Sigmoid colon (tissue), 7 donors: ENCODE measurements at places on chromosomes 5 and 9. TPM values are rescaled to one million over a fixed set of nuclear protein-coding genes. Genes with fewer than 3 reads are reported as not detected.

DNA sequence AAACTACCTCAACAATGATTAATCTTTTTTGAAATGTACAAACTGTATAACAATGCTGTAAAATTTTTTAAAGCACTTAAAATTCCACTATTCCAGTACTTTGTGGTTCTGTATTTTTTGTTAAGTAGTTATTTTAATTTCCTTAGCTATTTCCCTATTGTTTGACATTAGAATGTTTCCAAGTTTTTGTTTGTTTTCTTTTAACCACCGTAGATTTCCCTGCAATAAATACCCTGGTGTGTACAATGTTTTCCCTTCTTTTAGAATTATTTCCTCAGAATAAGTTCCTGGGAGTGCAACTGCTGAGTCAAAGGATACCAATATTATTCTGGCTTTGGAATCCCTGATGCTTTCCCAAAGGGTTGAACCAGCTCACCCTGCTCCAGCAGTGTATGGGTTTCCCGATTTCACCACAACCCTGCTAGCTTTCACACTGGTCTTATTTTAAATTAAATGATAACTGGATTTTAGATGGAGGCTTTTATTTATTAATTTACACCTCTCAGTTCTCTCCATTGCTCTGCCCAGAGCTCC, 20.6 kb upstream of the ANGPTL2 start:
- H3K27me3 ChIP-seq, result no peaks in the 10 kb centered on the region
- DNase-seq, result no peak
- H3K36me3 ChIP-seq, result no peaks in the 10 kb centered on the region
- H3K4me3 ChIP-seq, result no peak overlapping the region

DNA sequence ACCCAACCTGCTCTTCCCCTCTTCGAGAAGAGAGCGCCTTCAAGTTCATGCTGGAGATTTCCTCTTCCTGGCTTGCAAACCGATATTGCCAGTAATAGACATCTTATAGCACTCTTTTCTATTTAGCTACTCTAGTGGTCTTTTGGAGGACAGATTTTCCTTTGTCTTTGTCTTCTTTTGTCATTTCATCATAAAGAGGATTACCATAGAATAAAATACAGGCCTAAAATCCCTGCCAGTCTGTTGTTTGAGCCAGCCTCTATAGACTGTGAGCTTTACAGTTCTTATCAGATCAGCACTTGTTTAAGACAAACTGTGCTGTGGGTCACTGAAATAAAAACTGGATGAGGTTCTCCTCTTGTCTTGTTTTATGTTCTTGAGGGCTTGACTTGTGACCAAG, 802.8 kb downstream of the NR2F1-AS1 start:
- DNase-seq, result no peak
- no peaks in the 10 kb centered on the region for H3K4me1 ChIP-seq
- H3K27me3 ChIP-seq, result no peaks in the 10 kb centered on the region
- H3K4me3 ChIP-seq, result no peak overlapping the region
- no peak overlapping the region for H3K27ac ChIP-seq

- no peak overlapping the region for H3K4me3 ChIP-seq
- no peaks in the 10 kb centered on the region for H3K27me3 ChIP-seq
- no peak for DNase-seq
- H3K4me1 ChIP-seq, result no peaks in the 10 kb centered on the region
These were observed 151.3 kb upstream of the TLX3 start for GRCh38 chr5:171157775-171158174.

The IFNE gene
- total RNA-seq, result not detected

DNA sequence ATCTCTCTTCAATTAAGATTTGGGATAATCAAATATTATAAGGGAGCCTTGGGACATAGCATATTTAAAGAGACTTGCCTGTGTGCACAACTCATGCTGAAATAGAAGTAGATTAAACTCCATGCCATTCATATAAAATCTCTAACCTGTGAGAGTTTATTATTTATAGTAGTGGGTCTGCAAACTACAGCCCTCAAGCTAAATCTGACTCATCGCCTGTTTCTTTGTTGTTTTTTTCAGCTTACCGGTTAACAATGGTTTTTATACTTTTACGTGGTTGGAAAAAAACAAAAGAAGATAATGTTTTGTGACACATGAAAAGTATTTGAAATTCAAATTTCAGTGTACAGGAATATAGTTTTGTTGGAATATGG, 61.9 kb upstream of the GHR start:
- H3K27me3 ChIP-seq, result no peaks in the 10 kb centered on the region
- no peaks in the 10 kb centered on the region for H3K36me3 ChIP-seq
- H3K4me1 ChIP-seq, result peaks cover 5% of the 10 kb centered on the region
- H3K27ac ChIP-seq, result no peak overlapping the region
- DNase-seq, result no peak
